ENCODE measurements at places on chromosomes 6 and 20.

GRCh38 chr20:51326201-51326819 is 216.2 kb downstream of the NFATC2 start:
- peak; percentile 26 for DNase-seq

DNA sequence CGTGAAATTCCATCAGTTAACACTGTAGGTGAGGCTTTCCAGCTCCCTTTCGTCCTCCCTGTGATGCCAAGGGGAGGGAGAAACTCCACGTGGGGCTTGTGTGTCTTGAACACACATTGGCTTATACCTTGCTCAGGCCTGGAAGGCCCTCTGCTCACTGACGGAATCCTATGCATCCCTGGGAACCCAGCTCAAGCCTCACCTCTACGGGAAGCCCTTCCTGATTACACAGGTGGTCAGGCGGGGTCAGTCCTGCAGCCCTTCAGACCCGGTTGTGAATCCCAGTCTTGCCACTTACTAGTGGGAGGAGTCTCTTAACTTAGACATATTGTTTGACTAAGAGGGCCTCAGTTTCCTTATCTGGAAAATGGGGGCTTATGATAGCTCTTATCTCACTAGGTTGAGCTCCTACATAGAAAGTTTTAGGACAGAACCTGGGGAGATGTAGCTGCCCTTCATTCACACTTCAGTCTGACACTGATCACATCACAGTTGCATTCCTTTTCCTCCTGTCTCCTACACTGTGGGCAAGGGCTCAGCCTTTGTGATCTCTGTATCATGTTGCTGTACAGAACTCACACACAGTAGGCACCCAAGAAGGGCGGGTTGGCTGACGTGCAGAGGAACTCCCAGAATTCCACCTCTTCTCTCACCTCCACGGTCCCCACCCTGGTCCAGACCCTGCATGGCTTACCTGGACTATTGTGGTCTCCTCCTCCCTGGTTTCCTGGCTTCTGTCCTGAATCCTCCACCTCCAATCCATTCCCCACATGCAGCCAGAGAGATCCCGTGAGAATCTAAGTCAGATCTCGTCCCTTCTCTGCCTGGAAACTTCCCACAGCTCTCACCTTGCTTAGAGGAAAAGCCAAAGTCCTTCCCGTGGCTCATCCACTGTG is 129.6 kb downstream of the CEBPB start:
- no peak for DNase-seq

- no peak for DNase-seq
Observed at GRCh38 chr6:75326557-75327258, 42.1 kb upstream of the TMEM30A start.

DNA sequence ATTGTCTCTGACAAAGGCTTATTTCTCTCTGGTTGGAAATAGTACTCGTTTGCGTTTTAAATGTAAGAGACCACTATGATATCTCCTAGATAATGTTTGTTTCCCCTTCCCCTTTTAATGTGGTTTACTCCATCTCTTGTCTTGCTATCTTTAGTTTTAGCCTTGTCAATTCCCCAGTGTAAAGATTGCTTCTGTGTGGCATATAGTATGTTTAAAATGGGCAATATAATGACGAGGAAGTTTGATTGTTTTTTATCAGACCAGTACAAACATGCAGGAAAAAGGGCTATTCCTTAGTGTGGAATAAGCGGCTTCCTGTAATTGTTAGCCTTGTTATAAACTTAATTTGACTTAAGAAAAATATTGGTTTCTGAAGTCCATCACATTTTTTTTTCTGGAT is 3.1 kb downstream of the QKI start:
- no peak for DNase-seq

- no peak for DNase-seq
Observed at GRCh38 chr20:38294076-38294591, 9.8 kb upstream of the BPI start.

GRCh38 chr6:68008445-68008844 is 626.6 kb upstream of the ADGRB3 start:
- no peak for DNase-seq

- no peak for DNase-seq
Observed at GRCh38 chr6:106084989-106085691, 996 bp upstream of the PRDM1 start.

DNA sequence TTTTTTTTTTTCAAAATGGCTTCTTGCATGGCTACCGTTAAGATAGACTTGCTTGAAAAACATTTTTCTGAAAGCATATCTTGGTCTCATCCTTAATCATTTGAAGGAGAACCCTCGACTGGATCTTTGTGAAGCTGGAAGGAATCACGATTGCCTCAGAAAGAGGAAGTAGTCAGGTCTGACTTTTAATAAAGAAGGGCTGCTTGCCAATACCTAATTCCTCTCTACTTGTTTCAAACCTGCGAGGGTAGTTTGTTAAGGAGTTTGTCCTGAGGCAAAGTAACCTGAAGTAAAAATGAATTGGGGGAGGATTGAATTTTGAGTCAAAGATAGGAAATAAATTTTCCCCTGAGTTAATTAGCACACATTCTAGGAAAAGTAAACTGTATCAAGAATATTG is 288.1 kb upstream of the MAP3K7 start:
- DNase-seq: no peak

DNA sequence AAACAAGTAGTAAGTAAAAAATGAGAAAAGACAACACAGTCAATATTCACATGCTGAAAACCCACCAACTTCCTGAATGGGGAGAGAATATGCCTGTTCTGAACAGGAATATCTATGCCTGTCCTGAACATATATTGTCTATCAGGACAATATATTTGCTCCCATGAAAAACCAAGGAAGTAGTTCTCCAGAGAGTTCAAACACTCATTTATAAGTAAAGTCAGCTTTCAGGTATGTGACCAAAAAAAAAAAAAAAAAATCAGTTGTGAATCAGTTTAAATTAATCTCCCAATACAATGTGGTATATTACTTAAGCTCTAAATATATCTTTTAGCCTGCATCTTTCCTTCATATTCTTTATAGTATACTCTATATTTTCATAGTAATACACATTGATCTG is 119.5 kb downstream of the MYB start:
- DNase-seq: no peak

DNA sequence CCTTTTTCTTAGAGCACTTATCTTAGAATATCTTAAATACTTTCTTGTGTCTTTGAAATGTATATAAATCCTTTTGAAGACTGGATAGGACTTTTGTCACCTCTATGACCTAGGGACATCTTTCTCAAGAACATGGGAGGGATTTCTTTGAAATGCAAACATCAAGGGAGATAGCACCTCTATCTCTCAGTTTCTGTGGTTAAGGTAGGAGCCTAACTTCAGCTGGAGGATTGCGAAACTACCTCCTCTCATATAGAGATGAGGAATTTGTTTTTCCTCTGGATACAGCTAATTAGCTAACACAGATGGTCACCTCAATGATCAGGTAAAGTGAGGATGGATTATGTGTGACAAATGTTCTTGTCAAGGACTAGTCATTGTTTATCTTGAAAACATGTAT is 631.3 kb upstream of the IMPG1 start:
- DNase-seq: no peak

- DNase-seq: no peak
Observed at GRCh38 chr6:90537027-90537426, 49.8 kb downstream of the MAP3K7 start.

DNA sequence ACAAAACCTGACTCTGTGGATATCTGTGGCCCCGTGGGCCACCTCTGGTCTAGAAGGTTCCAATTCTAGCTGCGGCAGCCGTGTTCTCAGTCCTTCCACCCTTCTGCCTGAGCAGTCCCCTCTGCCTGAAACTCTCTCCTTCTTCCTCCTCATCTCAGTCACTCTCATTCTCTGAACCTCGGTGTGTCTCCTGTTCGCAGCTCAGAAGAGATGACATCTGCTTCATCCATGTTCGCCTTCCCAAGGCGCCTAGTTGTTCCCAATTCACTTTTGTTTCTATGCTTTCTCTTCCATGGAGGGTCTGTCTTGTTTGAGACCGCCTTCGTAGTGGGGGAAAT is 95.5 kb downstream of the CEBPB start:
- no peak for DNase-seq

DNA sequence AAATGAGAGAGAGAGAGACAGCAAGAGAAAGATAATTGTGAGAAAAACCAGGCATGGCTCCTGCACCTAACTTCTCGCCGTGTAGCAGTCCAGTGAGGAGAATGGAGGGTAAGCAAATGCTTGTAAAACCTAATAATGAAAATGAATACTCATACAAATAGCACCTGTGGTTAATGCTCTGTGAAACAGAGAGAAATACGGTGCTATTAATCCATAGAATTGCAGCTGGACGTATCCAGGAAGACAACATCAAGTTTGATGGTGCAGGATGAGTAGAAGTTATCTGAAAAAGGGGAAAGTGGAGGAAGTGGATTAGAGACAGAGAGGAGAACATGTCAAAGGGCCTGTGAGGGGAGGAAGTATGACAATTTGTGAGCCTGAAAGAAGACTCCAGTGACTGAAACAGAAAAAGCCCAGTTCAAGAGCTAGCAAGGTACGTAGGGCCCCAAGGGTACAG is 89.4 kb upstream of the PAK5 start:
- DNase-seq: no peak

- DNase-seq: peak; percentile 86
Observed at GRCh38 chr20:35767683-35768481, 3.9 kb upstream of the PHF20 start.

DNA sequence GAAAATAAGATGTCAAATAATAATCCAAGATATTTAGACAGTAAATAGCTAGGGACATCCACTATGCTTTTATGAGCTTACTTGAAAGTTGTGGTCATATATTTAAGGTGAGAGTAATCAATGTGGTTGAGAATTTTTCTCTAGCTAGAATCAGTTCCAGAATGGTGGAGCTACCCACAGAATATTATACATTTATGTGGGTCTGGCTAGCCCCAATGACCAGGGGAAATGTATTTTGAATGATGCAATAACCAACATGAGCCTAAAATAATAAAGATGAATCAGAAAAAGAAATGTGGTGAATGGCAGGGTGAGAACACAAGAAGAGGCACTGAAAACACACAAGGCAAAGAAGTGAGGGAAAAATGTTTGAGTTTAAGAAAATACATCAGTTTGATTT is 325.7 kb downstream of the TBC1D32 start:
- DNase-seq: no peak

Measured in CD4-positive, alpha-beta T cell (primary cell).